ENCODE measurements at places on chromosomes 12 and 14. TPM values are rescaled to one million over a fixed set of nuclear protein-coding genes. Genes with fewer than 3 reads are reported as not detected.

GRCh38 chr12:52005903-52006703 lies 643 bp upstream of the TAMALIN start:
- no peak for DNase-seq

- peak; percentile 51 for DNase-seq
These were observed 165.5 kb upstream of the DYRK2 start for GRCh38 chr12:67482751-67483661.

- no peak for DNase-seq
These were observed 2.3 kb downstream of the VWF start for GRCh38 chr12:6122201-6122600.

GRCh38 chr14:32477396-32477795 lies 148.3 kb downstream of the AKAP6 start:
- no peak for DNase-seq

The SDR9C7 gene
- total RNA-seq = not detected

The OAS2 gene
- total RNA-seq = 2.7 TPM

The GYS2 gene
- not detected for total RNA-seq

The KRT78 gene
- total RNA-seq = 0.40 TPM

The LYZ gene
- total RNA-seq = 34.2 TPM
